ENCODE measurements at places on chromosomes 13 and 19.

DNA sequence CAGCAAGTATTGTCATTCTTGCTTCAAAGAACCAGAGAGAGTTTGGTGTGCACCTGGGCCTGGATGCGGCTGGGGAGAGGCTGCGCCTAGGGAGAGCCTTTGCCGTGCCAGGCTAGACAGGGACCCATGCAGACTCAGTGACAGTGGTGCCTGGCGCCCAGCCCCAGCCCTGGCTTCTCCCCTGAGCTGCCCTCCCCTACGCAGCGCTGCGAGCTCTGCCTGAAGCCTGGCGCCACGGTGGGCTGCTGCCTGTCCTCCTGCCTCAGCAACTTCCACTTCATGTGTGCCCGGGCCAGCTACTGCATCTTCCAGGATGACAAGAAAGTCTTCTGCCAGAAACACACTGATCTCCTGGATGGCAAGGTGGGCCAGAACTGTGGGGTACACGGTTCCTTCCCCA, 12.0 kb downstream of the KMT2B start:
- no peak for DNase-seq

- DNase-seq: no peak
These were observed 16.4 kb upstream of the C19orf33 start for GRCh38 chr19:38287604-38288003.

DNA sequence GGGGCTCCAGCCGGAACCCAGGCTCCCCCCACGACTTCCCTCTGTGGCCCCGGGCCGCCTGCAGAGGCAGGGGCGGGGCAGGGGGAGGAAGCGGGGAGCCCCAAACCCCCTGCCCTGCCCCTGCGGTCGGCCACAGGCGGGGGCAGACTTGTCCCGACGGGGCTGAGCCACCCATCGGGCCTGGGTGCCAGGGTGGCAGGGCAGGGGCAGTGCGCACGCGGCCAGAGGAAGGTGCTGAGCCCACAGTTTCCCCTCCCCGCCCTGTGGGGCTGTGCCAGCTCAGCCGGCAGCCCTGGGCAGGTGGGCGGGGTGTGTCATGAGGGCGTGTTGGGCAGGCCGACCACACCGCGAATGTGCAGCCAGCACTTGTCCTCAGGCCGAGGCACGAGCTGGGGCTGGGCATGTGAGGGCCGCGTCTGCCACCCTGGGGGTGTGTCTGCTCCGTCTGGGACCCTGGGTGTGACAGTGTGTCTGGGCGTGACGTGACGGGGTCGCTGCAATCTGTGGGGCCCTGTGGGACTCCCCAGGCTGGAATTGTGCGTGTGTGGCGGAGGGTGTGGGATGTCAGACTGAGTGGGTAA, 17.7 kb downstream of the CCDC97 start:
- no peak for DNase-seq

DNA sequence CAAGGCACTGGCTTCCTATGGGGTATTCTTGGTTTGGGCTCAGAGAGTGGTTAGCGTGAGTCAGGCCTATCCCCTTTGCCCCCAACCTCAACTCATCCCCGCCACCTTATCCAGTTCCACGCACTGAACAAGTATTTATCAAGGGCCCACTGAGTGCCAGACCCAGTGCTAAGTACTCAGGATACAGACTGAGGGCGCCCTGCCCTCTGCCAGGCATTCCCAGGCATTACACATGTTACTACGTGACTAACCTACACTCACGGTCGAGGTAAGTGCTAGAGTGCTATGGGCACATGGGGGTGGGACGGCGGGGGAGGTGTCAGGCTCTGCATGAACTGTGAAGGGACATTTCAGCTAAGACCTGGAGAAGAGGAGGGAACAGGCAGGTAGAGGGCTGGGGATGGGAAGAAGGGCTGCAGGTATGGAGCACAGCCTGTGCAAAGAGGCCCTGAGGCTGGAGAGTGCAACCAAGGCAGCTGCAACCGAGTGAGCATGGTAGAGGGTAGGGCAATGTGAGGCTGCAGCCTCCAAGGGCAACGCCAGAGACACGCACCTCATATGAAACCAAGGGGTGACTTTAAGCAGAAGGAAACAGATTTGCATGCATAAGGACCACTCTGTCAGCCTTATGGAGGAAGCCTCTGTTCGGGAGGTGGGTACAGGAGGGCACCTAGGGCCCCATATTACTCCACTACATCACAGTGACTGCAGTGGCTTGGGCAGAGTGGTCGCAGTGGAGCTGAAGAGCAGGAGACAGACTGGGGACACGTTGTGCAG, 22.5 kb downstream of the DHRS12 start:
- no peak for DNase-seq

- DNase-seq: no peak
These were observed 81.3 kb downstream of the URI1 start for GRCh38 chr19:30023330-30023729.

DNA sequence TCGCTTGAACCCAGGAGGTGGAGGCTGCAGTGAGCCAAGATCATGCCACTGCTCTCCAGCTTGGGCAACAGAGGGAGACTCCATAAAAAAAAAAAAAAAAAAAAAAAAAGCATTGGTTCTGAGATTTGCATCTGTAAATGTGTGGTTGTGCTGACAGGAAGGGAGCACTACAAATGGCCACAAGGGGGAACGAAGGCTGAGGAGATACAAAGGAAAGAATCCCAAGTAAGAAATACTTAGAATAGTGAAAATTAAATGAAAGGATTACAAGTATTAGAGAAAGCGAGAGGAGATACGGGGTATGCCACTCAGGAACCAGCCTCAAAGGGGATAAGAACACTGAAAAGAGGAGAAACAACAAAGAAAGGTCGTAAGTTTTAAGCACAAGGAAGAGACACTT, 284.9 kb downstream of the KLF12 start:
- no peak for DNase-seq

DNA sequence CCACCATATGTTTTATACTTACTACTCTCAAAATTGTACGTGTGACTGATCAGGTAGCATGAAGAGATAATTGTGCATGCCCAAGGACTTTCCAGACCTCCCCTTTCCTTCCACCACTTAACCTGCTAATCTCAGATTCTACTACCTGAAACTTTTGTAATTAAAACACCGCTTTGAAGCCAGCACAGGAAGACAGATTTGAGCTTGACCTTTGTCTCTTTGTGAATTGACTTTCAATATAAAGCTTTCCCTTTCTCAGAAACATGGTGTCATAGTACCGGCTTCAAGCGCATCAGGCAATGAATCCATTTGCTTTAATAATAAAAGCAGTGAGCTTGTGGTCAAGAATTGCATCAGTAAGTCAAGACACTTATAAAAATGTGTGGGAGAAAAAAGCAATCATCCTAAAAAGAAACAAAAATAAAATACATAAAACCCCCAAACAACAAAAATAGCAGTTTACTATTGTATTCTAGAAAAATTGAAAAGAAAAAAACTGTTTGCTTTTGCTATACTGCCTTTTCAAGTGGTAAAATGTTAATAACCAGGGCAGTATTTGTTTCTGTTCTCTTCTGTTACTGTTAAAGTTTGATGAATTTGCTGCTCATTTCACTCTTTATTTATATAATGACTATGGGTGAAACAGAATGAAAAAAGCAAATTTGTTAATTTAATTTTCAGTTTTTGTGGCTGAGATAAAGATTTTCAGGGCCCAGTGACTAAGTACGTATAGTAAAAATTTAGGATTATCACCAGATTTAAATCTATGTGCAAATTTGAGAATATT, 2075.3 kb downstream of the PCDH9 start:
- DNase-seq: no peak

DNA sequence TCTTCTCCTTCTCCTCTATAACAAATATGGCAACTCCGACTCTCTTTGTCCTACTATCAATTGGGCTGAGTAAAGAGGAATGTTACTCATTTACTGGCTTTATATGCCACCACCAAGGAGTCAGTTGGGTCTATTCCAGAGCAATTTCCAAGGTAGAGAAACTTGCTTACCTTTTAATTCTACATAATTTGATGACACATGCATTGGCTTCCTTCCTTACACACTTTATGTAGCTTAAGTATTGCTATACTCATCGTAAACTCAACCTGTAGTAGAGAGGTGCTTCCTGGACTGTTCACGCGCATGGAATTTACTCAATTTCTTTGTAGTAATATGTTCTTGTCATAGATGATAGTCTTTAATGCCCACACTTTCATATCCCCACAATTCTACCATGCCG, 160.7 kb downstream of the LMO7 start:
- no peak for DNase-seq

- no peak for DNase-seq
These were observed 1185.8 kb downstream of the UQCRFS1 start for GRCh38 chr19:28027116-28027515.

DNA sequence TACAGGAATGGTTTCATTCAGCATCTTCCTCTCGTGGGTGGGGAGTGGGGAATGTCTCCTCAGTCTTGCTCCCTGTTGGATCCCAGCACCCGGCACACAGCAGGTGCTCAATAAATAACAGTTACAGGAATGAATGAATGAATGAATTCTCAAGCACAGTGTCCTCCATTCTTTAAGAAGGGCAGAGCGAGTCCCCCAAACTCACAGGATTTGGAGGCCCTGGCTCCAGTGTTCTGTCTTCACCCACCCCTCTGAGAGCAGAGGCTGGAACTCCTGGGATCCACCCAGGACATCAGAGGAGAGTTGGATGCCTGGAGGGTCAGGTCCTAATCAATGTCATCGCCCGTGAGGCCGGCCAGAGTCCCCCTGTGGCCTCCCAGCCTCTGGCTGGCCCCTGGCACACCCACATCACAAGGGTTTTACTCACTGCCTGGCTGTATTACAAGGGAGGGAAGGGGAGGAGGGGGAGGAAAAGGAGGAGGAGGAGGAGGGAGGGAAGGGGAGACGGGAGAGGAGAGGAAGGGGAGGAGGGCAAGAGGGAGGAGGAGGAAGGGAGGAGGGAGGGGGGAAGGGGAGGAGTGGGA, 8.7 kb upstream of the CREB3L3 start:
- no peak for DNase-seq

DNA sequence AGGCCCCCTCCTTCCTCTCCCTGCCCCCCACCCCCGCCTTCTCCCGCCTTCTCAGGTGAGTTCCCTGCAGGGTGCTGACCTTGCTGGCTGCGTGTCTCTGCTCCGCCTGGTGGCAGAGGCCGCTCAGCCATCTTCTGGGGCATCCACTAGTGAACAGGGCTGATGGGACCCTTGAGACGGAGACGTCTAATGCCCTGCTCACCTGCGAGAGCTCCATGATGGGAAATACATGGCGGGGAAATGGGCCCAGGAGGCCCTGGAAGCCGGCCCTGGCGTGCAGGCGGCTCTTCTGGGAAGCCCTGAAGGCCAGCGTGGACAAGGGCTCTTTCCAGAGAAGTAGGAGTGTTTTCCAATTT, 15.2 kb upstream of the F7 start:
- no peak for DNase-seq

GRCh38 chr13:37476874-37477273, 121.7 kb downstream of the POSTN start:
- DNase-seq: no peak

DNA sequence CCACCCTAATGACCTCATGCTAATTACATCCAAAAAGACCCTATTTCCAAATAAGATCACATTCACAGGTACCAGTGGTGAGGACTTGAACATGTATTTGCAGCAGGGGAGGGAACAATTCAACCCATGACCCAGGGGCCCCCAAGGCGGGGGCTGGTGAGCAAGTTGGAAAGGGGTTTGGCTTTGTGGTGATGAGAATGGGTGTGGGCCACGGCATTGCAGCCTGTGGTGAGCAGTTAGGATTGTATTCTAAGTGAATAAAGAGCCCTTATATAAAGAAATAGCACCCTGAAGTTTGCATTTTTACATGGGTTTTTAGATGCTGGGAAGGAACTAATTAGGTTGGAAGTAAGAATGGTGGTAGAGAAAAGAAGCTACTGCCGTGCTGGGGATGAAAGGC, 694.2 kb downstream of the EFNB2 start:
- DNase-seq: no peak

GRCh38 chr19:30064348-30064699, 122.3 kb downstream of the URI1 start:
- no peak for DNase-seq

- DNase-seq: no peak
These were observed 217.5 kb downstream of the ABCC4 start for GRCh38 chr13:95083758-95084157.

DNA sequence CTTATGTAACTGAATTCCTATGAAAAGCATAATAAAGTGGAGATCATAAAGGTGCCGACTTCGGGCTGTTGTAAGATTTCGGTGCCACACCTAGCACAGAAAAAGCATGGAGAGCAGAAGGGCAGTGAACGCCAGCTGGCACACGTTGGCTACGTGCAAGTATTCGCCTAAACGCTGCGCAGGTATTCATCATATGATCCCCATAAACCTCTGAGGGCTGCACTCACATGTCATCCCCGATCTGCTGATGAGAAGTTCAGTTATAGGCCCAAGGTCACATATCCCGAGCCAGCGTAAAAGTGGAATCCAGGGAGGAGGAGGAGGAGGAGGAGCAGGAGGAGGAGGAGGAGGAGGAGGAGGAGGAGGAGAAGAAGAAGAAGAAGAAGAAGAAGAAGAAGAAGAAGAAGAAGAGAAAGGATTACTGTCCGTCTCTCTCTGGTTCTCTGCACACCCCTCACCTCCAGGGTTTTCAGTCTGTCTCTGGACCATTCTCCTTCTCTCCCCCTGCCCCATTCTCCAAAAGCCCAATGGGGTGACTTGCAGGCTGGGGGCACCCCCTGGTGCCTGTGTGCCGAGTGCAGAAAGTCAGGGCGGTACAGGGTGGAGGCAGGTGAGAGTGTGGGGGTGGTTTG, 18.6 kb upstream of the CYP2S1 start:
- no peak for DNase-seq

- DNase-seq: no peak
These were observed 9.1 kb downstream of the PCDH17 start for GRCh38 chr13:57640607-57641006.

GRCh38 chr19:4257025-4257424, 10.1 kb downstream of the YJU2 start:
- no peak for DNase-seq

GRCh38 chr19:39599116-39599515, 3.2 kb upstream of the LGALS13 start:
- no peak for DNase-seq

- peak; percentile 50 for DNase-seq
These were observed 1.5 kb upstream of the BCAT2 start for GRCh38 chr19:48812094-48812929.

- no peak for DNase-seq
These were observed 527.6 kb upstream of the KLF12 start for GRCh38 chr13:74661851-74662250.

GRCh38 chr13:44667943-44668342, 91.8 kb upstream of the TSC22D1 start:
- no peak for DNase-seq

DNA sequence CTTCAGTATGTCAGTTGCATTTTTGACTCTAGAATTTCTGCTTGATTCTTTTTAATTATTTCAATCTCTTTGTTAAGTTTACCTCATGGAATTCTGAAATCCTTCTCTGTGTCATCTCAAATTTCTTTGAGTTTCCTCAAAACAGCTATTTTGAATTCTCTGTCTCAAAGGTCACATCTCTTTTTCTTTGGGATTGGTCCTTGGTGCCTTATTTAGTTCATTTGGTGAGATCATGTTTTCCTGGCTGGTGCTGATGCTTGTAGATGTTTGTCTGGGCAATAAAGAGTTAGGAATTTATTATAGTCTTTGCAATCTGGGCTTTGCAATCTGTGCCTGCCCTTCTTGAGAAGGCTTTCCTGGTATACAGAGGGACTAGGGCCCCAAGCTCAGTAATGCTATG, 18.5 kb upstream of the KBTBD7 start:
- no peak for DNase-seq
